ENCODE measurements at places on chromosomes 12 and 14. TPM values are rescaled to one million over a fixed set of nuclear protein-coding genes. Genes with fewer than 3 reads are reported as not detected.

TAS2R8 gene
- not detected for total RNA-seq

GRCh38 chr12:48630346-48630745 lies 51.7 kb downstream of the KANSL2 start:
- DNase-seq, result no peak

- no peak for DNase-seq
Measured at GRCh38 chr14:70881549-70882177, 25.6 kb upstream of the PCNX1 start.

- no peak for DNase-seq
Measured at GRCh38 chr12:98372340-98373024, 142.9 kb upstream of the TMPO start.

RDH11 gene
- 96.2 TPM for total RNA-seq

DNA sequence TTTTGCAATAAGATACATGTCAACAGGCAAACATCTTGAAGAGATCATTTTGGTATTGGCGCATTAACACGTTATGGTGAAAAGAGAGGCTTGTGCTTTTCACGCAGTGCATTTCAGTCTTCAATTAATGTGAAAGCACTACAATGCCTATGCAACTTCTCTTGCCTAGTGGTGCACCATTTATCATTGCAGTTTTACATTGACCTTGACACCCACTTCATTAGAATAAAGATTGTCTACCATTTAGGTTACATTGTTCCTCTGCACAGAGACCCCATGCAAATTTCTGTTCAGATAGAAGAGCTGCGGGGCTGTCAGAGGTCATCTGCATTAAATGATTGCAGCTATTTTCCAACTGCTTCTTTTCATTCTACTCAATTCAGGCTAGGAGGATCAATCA lies 212.2 kb upstream of the NPAS3 start:
- DNase-seq, result no peak

CLEC2A gene
- not detected for total RNA-seq

Measured in lung microvascular endothelial cell (primary cell).